ENCODE measurements at places on chromosomes 12 and 14. TPM values are rescaled to one million over a fixed set of nuclear protein-coding genes. Genes with fewer than 3 reads are reported as not detected.
A peak's percentile ranks its signal among the peaks of the same experiment; 100 is the strongest.

DNA sequence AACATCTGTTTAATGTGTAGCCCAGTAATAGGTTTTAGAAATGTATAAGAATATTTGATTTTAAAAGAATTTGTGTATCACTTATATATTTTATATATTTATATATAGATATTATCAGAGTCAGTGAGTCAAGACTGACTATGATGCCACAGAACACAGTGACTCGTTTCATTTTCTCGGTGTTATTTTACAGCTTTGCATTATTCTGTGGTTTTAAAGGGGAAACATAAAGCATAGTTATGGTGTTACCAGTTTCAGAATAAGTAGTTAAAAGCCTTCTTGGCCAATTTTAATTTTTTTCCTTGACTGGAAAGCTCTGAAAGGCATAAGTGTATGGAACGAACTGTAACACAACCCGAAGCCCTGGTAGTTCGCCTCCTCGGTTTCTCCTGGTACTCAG lies 91.0 kb downstream of the GRIP1 start:
- no peak for DNase-seq

The GPR135 gene
- 0.91 TPM for total RNA-seq

The PMEL gene
- total RNA-seq, result not detected

The ACSM4 gene
- total RNA-seq, result not detected

DNA sequence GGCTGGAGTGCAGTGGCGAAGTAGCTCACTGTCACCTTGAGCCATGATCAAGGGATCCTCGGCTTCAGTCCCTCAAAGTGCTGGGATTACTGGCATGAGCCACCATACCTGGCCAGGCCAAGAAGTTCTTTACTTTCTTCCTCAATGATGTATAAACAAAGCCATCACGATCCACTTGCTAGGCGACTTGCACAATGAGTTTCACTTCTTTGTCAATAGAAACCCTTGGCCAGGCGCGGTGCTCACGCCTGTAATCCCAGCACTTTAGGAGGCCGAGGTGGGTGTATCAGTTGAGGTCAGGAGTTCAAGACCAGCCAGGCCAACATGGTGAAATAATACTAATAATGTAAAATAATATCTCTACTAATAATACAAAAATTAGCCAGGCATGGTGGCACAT lies 14.4 kb upstream of the SPSB2 start:
- DNase-seq, result no peak

DNA sequence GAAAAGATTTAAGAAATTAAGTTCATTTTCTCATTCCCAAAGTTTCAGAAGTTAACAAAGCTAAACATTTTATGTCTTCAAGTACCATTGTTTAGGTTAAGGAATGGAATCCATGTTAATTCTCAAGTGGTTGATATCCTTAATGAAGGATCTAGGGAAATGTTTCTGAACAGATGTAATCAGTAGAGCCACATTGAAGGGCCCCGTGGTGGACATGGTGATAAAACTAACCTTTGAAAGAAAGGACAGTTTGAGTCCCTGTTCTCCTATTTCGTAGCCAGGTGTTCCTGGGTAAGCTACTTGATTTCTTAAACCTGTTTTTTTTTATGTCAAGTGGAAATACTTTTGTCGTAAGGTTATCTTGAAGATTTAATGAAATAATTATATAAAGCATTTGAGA lies 4.6 kb downstream of the PPM1A start:
- no peak for DNase-seq

The ACTR6 gene
- total RNA-seq, result 21.3 TPM

The CPNE6 gene
- not detected for total RNA-seq

The SMIM41 gene
- not detected for total RNA-seq

The ANG gene
- total RNA-seq, result 0.27 TPM

The SMCO2 gene
- total RNA-seq, result not detected

- DNase-seq, result no peak
These were observed 72.4 kb downstream of the MAP1LC3B2 start for GRCh38 chr12:116631619-116632018.

DNA sequence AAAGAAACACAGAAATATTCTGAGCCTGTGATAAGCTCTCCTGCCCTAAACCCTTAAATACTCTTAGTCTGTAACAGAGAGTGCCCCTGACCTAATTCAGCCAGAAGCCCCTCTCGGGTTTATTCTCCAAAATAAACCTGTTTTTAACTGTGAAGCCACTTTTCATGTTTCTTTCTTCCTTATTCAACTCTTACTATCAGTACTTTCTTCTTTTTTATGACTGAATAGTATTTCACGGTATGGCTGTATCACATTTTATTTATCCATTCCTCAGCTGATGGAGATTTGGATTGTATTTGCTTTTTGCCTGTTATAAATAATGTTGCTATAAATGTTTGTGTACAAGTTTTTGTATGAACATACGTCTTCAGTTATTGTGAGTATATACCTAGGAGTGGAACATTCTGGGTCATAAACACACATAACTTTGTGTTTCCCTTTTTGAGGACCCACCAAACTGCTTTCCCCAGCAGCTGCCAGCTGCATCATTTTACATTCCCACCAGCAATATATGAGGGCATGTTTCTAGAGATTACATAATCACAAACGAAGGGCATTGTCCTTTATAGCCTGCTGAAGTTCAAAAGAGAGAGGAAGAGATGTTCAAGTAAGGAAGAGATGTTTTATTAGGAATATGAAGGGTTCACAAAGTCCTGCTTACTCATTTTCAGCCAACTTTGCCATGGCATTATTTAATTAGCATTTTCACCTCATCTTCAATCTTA lies 199.4 kb upstream of the NUDT4 start:
- DNase-seq, result no peak

- DNase-seq, result no peak
These were observed 17.2 kb downstream of the DERA start for GRCh38 chr12:15928346-15928745.

The SVOP gene
- total RNA-seq, result not detected

DNA sequence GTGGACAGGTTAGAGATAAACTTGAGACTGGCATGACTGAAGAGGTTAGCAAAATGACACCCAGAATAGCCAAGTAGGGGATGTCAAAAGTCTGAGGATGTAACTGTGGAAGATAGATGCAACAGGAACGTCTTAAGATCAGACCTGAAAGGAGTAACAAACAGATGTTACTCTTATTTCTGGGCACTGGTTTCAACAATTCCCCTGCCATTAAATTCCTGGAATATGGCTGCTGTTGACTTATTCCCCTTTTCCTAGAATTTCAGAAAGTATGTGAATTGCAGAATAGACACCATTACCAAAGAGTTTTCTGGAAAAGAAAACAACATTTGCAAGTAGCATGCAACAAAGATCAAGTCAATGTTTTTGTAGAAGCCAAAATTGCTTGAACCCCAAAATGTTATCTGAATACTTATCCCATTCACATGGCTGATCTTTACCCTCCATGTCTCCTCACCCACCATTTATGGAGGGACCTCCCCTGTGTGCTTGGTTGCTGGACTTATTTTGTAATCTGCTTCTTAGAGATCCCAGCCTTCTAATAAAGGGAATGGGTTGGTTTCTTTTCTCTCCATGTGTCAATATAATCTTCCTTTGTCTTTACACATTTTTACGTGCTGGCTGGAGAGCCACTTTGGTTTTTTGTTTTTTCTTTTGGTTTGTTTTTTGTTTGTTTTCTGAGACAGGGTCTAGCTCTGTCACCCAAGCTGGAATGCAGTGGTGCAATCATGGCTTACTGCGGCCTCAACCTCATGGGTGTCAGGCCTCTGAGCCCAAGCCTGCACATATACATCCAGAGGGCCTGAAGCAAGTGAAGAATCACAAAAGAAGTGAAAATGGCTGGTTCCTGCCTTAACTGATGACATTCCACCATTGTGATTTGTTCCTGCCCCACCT lies 57.0 kb downstream of the BBS10 start:
- DNase-seq, result no peak

DNA sequence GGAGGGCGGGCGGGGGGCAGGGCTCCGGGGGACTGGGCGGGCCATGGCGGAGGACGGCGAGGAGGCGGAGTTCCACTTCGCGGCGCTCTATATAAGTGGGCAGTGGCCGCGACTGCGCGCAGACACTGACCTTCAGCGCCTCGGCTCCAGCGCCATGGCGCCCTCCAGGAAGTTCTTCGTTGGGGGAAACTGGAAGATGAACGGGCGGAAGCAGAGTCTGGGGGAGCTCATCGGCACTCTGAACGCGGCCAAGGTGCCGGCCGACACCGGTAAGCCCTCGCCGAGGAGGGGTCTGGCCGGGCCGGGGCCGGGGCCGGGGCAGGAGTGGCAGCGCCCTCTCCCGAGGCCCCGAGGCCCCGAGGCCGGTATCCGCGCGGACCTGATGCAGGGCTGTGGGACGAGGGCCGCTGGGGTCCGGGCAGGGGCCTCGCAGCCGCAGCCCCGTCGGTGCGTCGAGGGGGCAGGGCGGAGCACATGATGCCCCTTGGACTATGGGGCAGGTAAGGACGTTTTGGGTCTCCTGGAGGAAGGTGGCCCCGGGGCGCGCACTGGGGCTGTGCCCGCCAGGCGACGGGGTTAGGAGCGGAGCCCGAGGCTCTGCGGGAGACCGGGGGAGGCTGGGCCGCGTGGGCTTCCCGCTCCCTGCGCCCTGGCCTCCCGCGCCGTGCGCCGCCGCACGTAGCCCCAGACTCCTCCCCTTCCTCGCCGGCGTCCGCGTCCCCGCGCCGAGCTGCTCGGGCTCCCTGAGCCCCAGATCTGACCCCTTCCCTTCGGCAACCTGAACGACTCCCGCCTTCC lies at the start of gene TPI1:
Gene TPI1 (plus strand): TSS at position 119 of the 798 bp plus-strand sequence. CDS start 36 bp downstream, at position 155.
- DNase-seq, result peak; percentile 73

DNA sequence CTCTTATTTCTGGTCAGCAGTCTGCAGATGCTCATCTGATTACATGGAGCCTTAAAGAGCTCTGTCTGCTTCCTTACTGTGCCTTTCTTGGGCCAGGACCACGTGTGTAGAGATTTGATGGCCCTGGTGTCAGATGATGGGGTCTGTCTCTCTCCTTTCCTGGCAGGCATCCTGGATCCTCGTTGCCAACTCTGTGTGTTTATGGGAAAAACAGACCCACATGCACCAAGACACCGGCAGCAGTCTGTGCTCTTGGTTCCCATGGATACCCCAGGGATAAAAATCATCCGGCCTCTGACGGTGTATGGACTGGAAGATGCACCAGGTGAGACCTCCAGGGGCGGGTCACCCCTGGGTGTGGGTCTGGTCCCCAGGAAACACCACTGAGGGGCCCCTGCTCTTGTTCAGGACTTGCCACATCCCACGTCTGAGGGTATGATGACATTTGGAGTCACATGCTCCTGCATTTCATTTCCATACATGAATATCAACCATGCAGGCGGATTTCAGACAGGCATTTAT lies 18.5 kb upstream of the ALDH2 start:
- no peak for DNase-seq

GRCh38 chr12:46357438-46358324 lies 14.9 kb downstream of the SLC38A2 start:
- DNase-seq, result no peak

The FOXG1 gene
- total RNA-seq, result not detected

- no peak for DNase-seq
These were observed 585.5 kb downstream of the VRK1 start for GRCh38 chr14:97382616-97383226.

The CLEC4A gene
- total RNA-seq, result 1.0 TPM

DNA sequence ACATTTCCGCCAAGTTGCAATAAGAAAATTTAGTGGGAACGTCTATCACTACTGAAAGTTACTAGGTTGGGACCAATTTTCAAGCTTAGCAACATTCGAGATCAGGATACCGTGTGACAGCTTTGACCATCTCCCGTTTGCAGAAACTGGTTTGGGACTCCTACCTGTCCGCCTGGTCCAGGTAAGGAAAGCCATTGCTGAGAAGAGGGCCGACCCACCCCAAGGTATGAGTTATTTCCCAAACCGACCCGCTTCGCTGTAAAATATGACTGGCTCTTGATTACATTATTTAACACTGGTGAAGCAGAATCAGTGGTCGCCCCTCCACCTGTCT lies 271 bp downstream of the DNAI7 start:
- no peak for DNase-seq

DNA sequence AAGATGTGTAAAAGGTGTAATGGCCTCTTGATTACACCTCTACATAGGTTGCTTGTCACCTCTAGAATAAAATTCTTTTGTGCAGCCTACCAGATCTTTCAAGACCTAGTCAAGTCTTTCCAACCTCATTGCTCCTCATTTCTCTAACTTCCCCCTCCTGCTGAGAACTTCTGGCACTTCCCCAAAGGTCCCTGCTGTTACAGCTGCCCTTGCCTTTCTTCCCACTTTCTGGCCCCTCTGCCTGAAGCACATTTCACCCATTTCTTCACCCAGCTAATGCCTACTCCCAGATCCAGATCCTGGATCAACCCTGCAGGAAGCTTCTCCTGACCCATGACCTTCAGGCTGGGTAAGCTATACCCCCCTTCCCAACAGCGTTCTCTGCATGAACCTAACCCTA lies 1.5 kb downstream of the TSHR start:
- DNase-seq, result no peak

DNA sequence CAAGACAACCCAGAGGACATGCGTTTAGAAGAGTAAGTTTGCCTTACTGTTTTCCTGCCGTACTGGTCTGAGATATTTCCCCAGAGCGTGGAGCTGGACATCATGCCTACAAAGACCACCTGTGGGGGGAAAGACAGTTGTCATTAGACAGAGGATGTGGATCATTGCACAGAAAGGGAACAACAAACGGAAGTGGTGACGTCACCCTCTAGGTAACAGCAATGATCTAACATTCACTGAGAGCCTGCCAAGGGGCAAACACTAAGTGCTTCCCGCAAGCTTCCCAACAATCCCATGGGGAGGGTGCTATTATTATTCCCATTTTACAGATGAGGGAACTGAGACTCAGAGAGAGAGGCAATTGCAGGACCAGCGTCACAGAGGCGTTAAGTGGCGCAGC lies 48.5 kb downstream of the SVOP start:
- DNase-seq, result no peak

- DNase-seq, result no peak
These were observed 19.5 kb downstream of the SNW1 start for GRCh38 chr14:77741438-77741837.

The TMEM229B gene
- total RNA-seq, result 7.1 TPM

GRCh38 chr14:50823051-50823761 lies 7.8 kb downstream of the NIN start:
- no peak for DNase-seq

The AQP6 gene
- total RNA-seq, result not detected

DNA sequence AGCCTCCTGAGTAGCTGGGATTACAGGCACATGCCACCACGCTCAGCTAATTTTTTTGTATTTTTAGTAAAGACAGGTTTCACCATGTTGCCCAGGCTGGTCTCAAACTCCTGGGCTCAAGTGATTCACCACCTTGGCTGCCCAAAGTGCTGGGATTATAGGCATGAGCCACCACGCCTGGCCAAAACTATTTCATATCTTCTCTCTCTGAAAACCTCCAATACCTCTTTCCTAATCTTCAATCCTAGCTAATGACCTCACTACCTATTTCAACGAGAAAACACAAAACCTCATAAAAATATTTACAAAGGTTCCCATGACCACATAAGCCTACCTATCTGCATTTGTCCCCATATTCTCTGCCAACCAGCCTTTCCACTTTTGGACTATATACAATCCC lies 32.3 kb upstream of the ANKS1B start:
- no peak for DNase-seq

The GEMIN2 gene
- total RNA-seq, result 16.1 TPM

GRCh38 chr12:124347805-124348658 lies 53.1 kb downstream of the RFLNA start:
- peak; percentile 25 for DNase-seq

All from CD4-positive, alpha-beta T cell (primary cell).